NCI-H226 (cell line): ENCODE measurements at places on chromosomes 3 and 15.

GRCh38 chr3:195209083-195209846 is 61.7 kb downstream of the XXYLT1 start:
- no peak for DNase-seq

GRCh38 chr3:181703601-181704420 is 7.9 kb upstream of the SOX2 start:
- DNase-seq = no peak

GRCh38 chr3:68089572-68090011 is 435.2 kb upstream of the SUCLG2 start:
- peak; percentile 78 for DNase-seq

DNA sequence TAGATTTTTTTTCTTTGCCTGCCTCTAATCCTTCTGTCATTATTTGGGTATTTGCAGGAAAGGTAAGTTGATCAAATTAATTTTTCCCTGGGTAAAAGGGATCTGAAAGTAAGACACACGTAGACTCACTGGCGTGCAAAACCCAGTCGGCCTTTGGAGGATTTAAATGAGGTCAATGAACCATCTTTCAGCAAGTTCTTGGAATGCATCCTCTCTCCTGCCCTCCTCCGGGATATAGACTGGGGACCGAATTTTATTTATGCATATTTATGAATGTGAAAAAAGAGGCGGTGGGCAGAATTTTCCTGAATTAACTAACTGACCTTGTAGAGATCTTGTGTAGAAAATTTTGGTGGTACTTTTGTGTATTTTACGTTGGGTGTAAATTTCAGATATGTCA is 2.2 kb downstream of the CADM2 start:
- no peak for DNase-seq

- no peak for DNase-seq
These were observed 601.7 kb upstream of the ZNF717 start for GRCh38 chr3:76387000-76387399.

DNA sequence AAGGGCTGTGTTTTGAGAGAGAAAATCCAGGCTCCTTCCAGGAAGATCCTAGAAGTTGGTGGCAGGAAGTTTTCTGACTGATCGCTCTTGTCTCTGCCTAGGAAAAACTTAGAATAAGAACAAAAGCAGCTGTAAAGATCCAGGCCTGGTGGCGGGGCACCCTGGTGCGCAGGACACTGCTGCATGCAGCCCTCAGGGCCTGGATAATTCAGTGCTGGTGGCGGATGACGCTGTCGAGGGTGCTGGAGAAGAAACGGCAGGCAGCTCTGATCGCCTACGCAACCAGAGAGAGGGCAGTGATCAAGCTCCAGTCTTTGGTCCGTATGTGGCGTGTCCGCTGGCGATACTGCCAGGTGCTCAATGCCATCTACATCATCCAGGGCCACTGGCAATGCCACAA is 1.5 kb downstream of the IQCF2 start:
- no peak for DNase-seq

- no peak for DNase-seq
These were observed 33.5 kb upstream of the SPATA12 start for GRCh38 chr3:57026944-57027343.

GRCh38 chr3:54299169-54299935 is 177.0 kb downstream of the CACNA2D3 start:
- no peak for DNase-seq

DNA sequence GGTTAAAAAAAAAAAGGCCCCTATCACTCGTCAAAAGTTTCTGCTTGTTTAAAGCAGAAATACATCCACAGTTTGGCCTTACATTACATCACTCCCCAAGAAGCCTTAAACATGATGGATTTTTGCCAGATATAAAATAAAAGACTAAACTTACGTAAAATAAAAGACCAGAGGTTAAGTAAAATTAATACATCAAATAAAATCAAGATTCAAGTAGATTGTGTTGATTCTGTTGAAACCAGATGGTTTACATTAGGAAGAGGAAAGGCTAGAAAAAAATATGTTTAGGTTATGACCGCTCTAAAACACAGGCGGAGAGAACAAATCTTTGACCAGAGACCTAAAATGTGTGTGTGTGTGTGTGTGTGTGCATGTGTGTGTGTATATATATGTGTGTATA is 104.1 kb downstream of the DUT start:
- DNase-seq = no peak

- no peak for DNase-seq
These were observed 46.1 kb downstream of the MYZAP start for GRCh38 chr15:57637846-57638245.

GRCh38 chr3:156230278-156230900 is 110.0 kb downstream of the KCNAB1 start:
- DNase-seq = no peak

DNA sequence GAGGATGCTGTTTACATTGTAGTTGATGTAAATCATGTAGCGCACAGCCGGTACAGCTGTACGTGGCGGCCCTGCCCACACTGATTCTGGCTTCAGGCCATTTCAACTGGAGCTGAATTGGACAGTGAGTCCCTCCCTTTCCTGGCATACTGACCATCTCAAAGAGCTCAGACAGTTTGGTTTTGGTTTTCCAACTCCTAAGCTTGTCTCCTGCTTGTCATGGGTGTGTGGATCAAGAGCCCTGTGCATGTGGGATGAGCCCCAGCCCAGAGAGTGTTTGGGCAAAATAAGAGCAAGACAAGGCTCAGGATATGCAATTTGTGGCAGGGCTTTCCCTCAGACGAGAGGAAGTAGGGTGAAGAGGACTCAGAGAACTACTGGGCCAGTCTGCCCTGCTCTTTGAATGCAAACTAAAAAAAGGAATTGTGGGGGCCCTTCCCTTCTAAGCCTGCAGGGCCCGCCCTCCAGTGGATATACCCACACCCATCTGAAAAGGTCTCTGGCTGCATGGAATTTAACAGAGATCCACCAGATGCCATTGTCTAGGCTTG is 13.3 kb downstream of the ITGA11 start:
- peak; percentile 59 for DNase-seq

GRCh38 chr3:51927061-51927977 is 14.4 kb downstream of the RRP9 start:
- DNase-seq = no peak

DNA sequence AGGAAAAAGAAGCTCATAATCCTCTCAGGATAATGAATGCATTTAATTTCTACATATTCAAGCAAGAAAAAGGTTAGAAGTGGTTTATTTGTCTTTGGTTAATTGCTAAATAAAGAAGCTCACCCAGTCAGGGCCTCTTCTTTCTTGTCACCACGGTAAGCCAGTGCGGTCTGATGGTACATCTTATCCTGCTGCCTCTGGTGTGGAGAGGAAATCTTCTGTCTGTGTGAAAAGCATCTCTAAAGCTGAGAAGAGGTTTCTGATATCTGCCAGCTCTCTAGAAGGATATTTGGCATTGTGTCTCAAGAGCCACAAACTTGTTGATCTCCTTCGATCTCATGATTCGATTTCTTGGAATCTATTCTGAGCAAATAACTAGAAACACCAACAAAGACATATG is 144.9 kb downstream of the SV2B start:
- DNase-seq = no peak

DNA sequence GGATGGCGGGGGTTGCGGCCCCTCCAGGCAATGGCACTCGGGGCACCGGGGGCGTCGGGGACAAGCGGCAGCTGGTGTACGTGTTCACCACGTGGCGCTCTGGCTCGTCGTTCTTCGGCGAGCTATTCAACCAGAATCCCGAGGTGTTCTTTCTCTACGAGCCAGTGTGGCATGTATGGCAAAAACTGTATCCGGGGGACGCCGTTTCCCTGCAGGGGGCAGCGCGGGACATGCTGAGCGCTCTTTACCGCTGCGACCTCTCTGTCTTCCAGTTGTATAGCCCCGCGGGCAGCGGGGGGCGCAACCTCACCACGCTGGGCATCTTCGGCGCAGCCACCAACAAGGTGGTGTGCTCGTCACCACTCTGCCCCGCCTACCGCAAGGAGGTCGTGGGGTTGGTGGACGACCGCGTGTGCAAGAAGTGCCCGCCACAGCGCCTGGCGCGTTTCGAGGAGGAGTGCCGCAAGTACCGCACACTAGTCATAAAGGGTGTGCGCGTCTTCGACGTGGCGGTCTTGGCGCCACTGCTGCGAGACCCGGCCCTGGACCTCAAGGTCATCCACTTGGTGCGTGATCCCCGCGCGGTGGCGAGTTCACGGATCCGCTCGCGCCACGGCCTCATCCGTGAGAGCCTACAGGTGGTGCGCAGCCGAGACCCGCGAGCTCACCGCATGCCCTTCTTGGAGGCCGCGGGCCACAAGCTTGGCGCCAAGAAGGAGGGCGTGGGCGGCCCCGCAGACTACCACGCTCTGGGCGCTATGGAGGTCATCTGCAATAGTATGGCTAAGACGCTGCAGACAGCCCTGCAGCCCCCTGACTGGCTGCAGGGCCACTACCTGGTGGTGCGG is 1.9 kb downstream of the CHST2 start:
- DNase-seq = no peak

GRCh38 chr3:141996437-141996836 is 120.0 kb downstream of the ATP1B3 start:
- no peak for DNase-seq

- DNase-seq = no peak
These were observed 36.0 kb downstream of the THBS1 start for GRCh38 chr15:39616731-39617455.

DNA sequence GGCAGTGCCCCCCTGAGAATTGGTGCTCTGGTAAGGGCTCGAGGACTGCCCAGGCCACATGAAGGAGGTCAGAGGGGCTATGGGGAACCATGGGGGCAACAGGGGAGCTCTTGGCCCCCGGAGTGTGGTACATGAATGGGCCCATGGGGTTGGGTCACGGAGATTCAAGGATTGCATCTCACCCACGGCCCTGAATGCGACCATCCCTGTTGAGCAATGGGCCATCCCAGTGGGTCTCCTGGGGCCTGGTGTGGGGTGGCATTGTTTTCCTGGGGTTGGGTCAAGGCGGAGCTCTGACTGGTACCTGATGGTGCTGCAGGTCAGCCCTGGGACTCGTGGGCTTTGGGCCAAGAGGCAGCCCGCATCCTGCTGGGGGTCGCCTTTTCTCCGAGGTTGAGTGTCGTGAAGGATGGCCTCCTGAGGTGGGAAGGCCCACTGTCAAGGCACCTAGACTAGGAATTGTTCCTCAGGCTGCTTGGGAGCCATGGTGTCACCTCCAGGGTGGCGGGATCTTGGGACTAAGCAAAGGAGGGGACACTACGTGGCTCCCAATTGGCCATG is 198.3 kb downstream of the UBE3A start:
- no peak for DNase-seq

DNA sequence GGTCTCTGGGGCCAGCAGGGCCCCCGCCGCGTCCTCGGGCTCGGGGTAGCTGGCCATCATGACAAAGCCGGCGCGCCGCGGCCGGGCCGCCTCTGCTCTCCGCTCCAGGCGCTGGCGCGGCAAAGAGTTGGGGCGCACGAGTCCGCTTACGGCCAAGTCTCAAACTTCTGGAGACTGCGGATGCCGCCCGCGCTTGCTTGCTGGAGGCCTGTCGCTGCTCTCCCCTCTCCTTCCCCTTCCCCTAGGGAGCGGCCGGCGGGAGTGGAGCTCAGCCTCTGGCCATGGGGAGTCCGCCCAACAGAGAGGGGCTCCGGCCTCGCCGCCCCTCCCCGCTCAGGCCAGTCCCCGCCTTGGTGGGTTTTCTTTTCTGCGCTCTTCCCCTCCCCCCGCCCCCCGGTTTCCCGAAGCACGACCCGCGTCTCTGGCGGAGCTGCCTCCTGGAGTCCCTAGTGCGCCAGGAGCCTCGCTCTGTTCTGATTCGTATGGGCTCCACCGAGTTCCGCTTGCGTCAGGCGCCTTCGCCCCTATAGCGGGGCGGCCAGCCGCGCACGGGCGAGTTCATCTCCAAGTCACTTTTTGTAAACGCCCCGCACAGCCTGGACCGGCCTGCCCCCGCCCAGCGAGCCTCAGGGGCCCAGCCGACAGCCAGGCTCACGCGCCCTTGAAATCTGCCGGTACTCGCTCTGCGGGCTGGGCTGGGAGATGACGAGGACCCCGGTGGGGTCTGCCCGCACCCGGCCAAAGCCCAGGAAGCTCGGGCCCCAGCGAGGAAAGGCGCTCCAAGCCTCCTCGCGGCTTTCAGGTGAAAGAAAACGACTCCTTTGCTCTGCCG is at the start of the genes FOXL2 and FOXL2NB:
Gene FOXL2, minus strand, starts transcription at position 475 of the 832 bp plus-strand sequence. Its CDS starts 415 bp downstream, at position 60.
Gene FOXL2NB, plus strand, starts transcription at position 555 of the 832 bp plus-strand sequence. Its CDS starts 148 bp downstream, at position 703.
- DNase-seq = no peak

DNA sequence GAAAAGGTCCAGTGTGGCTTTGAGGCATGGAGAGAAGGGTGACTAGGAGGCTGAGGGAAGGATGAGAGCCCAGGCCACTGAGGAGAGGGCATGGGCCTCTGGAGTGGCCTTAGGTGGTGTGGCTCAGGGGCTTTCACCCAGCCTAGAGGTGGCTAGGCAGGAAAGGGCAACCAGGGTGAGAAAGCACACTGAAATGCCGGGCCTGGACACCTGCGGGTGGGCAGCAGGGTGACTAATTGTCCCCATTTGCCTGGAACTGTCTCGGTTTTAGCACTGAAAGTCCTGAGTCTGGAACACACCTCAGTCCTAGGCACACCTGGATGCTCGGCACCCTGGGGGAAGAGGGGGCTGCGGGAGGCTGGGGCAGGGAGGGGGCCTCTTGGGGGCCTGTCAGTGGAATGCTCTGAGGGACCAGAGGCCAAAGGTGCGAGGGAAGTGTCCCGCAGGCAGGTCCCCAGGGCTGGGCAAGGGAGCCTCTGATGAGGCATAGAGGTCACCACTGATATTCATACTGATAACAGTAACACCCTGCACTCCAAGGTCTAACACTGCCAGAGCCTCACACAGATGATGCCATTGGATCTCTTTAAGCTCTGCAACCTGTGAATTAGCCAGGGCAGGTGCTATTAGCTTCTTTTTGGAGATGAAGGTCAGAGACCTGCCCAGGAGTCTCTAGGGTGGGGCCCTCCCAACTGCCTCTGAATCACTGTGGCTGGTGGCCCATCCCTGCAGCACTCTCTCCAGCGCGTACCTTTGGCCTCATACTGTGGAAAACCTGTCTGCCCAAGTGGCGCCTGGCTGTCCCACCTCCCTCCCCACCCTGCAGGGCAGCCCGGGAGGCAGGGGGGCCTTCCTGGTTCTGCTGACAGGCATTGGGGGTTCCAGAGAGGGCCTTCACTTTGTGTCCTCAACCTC is 3.0 kb upstream of the PHGR1 start:
- no peak for DNase-seq

GRCh38 chr15:84631706-84632272 is 22.3 kb downstream of the WDR73 start:
- no peak for DNase-seq

DNA sequence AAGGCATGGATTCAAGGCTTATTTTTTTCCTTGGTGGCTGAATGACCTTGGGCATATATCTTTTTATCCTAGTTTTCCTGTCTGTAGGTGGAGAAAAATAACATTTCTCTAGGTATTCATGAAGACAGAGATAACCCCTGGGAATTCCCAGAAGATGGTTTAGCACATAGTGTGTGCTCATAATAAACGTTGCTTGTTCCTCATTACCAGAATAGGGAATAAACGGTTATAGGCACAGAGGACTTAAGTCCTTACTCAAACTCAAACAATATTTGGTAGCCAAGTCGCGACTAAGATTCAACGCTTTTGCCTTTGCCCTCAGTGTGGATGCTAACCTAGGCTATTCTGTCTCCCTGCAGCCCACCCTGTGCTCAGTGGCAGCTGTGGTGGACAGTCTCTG is 51.6 kb upstream of the MITF start:
- no peak for DNase-seq

DNA sequence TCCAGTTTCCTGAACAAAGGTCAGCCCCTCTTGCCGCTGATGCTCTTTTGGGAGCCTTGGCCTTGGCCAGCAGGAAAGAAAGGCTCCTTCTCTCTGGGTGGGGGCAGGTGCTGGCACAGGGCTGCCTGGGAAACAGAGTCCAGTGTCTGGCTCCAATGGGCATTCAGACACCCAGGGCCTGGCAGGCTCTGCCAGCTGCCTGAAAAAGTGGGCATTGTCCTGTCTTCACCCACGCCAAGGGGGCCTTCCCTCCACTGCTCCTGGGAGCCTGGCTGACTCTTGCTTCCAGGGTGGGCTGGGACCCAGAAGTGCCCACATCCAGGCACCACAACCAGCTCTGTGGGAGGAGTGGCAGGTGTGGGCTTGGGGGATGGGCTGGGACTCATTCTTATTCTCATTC is 62.7 kb downstream of the RHCG start:
- DNase-seq = no peak
